ENCODE measurements at places on chromosomes 7 and 10.

GRCh38 chr10:88111294-88111693 lies 247.9 kb downstream of the PTEN start:
- no peaks in the 10 kb centered on the region for H3K36me3 ChIP-seq
- no peak overlapping the region for H3K27ac ChIP-seq
- no peaks in the 10 kb centered on the region for H3K27me3 ChIP-seq
- no peak overlapping the region for H3K4me3 ChIP-seq

GRCh38 chr10:14349081-14349480 lies 18.4 kb upstream of the FRMD4A start:
- no peak overlapping the region for H3K4me3 ChIP-seq
- no peaks in the 10 kb centered on the region for H3K27me3 ChIP-seq

GRCh38 chr7:47153058-47153457 lies 428.9 kb downstream of the TNS3 start:
- peaks cover 25% of the 10 kb centered on the region for H3K4me1 ChIP-seq
- DNase-seq: no peak
- H3K27ac ChIP-seq: no peak overlapping the region
- H3K27me3 ChIP-seq: no peaks in the 10 kb centered on the region
- H3K4me3 ChIP-seq: no peak overlapping the region
- no peaks in the 10 kb centered on the region for H3K36me3 ChIP-seq

- H3K36me3 ChIP-seq: no peaks in the 10 kb centered on the region
- peak within 1 kb of the TSS; percentile 77 for H3K4me3 ChIP-seq
- DNase-seq: no peak
- H3K27ac ChIP-seq: no peak within 1 kb of the TSS
- peaks cover 18% of the 10 kb centered on the region for H3K4me1 ChIP-seq
- no peaks in the 10 kb centered on the region for H3K27me3 ChIP-seq
These were observed at the start of gene PRR15 for GRCh38 chr7:29563590-29564495. Gene PRR15 (plus strand): TSS chr7:29563835. CDS start chr7:29566330, 2,495 bp downstream.

DNA sequence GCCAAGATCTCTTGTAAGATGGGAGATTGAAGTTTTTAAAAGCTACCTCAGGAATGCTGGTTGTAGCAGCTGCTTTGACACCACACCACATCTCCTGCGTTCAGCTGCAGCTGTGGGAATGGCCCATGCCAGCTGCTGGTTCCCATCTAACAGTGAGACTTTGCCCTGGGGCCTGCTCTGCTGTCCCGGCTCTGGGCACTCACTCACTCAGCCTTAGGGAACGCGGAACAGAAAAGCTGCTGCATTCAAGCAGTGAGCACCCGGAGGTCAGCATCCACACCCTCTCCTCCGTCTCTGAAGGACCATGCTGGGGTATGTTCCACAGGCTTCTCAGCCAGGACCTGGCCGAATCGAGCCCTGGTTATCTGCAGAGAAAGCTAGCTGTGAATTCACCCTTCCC lies 197.1 kb upstream of the CXCL12 start:
- H3K36me3 ChIP-seq: no peaks in the 10 kb centered on the region
- no peak overlapping the region for H3K4me3 ChIP-seq
- no peaks in the 10 kb centered on the region for H3K27me3 ChIP-seq
- H3K27ac ChIP-seq: no peak overlapping the region
- H3K4me1 ChIP-seq: no peaks in the 10 kb centered on the region
- DNase-seq: no peak

GRCh38 chr7:136890399-136890798 lies 21.9 kb downstream of the CHRM2 start:
- no peaks in the 10 kb centered on the region for H3K4me1 ChIP-seq
- H3K27me3 ChIP-seq: no peaks in the 10 kb centered on the region
- H3K4me3 ChIP-seq: no peak overlapping the region
- no peak overlapping the region for H3K27ac ChIP-seq
- H3K36me3 ChIP-seq: no peaks in the 10 kb centered on the region
- no peak for DNase-seq

- peak overlapping the region; percentile 58 for H3K4me3 ChIP-seq
- H3K27me3 ChIP-seq: no peaks in the 10 kb centered on the region
- H3K36me3 ChIP-seq: no peaks in the 10 kb centered on the region
- H3K4me1 ChIP-seq: peaks cover 10% of the 10 kb centered on the region
These were observed 69.9 kb downstream of the INPP5A start for GRCh38 chr10:132607491-132607890.

DNA sequence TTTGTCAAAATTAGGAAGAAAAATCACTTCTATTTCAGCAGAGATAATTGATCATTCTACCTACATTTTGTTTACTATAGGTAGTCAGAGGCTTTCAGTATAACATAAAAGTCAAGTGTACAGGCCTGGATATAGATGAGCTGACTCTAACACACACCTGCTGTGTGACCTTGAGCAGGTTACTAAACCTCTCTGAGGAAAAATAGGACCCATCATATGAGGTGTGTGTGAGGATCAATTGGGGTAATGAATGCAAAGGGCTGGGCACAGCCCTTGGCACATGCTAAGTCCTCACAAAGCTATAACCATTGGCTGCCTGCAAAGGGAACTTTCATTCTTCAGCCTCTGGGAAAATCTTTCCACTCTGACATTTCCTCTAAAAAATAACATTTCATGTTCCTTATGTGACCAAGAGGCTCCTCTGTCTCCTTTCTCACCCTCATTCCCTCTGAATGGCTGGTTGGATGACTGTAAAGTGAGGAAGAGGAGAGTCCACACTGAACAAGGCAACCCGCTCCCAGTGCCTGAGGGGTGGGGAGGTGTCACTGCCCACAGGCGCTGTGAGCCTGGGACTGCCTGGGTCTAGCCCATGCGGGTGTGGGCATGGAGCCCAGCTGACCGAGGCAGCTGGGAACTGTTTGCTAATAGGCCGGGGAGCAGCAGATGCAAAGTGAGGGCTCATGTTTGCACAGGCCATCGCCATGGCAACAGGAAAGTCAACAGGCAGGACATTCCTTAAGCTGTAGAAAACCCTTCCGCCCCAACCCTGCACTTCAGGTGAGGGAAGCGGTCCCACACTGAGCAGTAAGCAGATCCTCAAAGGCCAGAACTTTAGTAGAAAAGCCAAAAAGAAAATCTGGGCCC lies 36.8 kb downstream of the MYOF start:
- H3K27me3 ChIP-seq: no peaks in the 10 kb centered on the region
- peak overlapping the region; percentile 31 for H3K4me3 ChIP-seq
- H3K4me1 ChIP-seq: peaks cover 30% of the 10 kb centered on the region

DNA sequence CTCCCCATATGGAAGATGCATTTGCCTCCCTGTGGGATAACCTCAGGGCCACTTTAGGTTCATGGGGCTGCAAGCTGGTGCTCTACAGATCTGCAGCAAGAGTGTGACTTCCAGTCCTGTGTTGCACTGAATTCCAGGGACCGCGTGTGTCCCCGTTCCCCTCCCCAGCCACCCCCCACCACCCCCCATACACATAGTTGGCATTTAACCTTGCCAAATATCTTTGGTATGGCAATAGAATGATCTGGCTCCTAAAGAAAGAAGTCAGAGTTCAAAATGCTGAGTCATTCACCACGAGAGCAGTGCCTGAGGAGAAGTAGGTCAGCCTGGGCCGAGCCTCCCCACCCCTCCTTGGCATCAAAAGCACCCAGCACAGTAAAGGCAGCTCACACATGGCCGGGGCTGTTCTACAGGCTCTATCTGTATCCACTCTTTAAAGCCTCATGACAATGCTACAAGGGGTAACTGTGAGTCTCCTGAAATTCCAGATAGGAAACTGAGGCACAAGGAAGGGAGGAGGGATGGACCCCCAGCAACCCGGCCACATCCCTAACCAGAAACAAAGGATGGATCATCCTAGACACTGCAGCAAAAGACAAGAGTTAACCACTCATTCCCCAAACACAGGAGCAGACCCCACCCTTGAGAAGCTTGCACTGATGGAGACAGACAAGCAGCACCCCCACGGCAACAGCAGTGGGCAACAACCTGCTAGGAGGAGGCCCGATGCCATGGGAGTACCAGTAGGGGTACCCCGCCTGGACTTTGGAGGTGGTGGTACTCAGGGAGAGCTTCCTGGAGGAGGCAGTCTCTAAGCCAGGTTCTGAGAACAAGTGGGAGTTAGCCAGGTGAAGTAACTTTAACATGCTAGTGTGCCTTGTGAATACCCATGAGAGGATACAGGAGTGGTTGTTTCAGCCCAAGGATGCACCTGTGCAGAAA lies 70.3 kb upstream of the NANOS1 start:
- H3K4me3 ChIP-seq: no peak overlapping the region
- H3K4me1 ChIP-seq: peaks cover 42% of the 10 kb centered on the region
- no peak overlapping the region for H3K27ac ChIP-seq

GRCh38 chr10:100182908-100183307 lies 2.9 kb downstream of the ERLIN1 start:
- H3K27ac ChIP-seq: no peak overlapping the region
- no peak overlapping the region for H3K4me3 ChIP-seq
- no peak for DNase-seq
- H3K4me1 ChIP-seq: peaks cover 8% of the 10 kb centered on the region
- no peaks in the 10 kb centered on the region for H3K27me3 ChIP-seq

GRCh38 chr7:151796091-151796870 lies 80.6 kb downstream of the PRKAG2 start:
- no peaks in the 10 kb centered on the region for H3K36me3 ChIP-seq
- no peak overlapping the region for H3K4me3 ChIP-seq
- no peak for DNase-seq
- H3K27me3 ChIP-seq: no peaks in the 10 kb centered on the region

GRCh38 chr10:132297526-132297925 lies 10.2 kb downstream of the STK32C start:
- no peak overlapping the region for H3K4me3 ChIP-seq
- H3K4me1 ChIP-seq: no peaks in the 10 kb centered on the region
- H3K27me3 ChIP-seq: no peaks in the 10 kb centered on the region
- no peak overlapping the region for H3K27ac ChIP-seq
- DNase-seq: no peak

DNA sequence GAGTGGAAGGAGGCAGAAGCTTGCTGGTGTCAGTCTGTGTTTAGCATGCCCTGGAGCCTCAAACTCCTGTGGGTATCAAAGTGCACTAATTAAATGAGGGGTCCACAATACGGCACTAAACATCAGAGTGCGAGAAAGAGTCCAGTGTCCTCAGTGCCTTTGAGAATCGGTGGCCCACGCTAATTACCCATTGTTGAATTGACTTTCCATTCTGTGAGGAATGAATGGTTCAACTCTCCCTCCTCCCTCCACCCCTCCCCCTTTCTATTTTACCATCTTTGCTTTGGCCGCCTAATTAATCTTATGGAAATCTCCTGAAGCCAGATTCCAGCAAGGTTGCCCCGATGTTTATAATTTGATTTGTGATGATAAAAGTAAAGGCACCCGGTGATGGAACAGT lies 217.8 kb downstream of the TFEC start:
- no peak for DNase-seq
- H3K36me3 ChIP-seq: no peaks in the 10 kb centered on the region
- H3K4me3 ChIP-seq: no peak overlapping the region
- no peaks in the 10 kb centered on the region for H3K4me1 ChIP-seq
- no peaks in the 10 kb centered on the region for H3K27me3 ChIP-seq
- H3K27ac ChIP-seq: no peak overlapping the region

DNA sequence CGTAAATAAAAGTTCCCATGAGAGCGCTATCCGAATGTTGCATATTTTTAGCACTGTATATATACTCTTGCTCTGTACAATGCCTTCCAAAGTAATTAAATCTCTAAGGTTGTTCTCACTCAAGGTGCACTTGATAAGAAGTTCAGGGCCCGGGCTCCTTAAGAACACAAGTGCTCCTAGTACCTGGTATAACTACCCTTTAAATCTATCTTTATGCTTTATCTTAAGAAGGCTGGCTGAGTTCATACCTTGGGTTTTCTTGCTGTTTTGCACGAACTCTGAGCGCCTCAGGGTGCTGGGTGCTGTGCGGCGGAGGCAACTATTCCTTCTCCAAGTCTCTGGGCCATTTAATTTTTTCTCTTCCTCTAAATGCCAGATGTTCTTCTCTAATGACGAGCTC lies 80.4 kb downstream of the DNMBP start:
- H3K4me3 ChIP-seq: no peak overlapping the region
- no peaks in the 10 kb centered on the region for H3K27me3 ChIP-seq
- no peak for DNase-seq
- H3K36me3 ChIP-seq: no peaks in the 10 kb centered on the region
- peaks cover 6% of the 10 kb centered on the region for H3K4me1 ChIP-seq

- DNase-seq: no peak
- no peak overlapping the region for H3K4me3 ChIP-seq
- peaks cover 3% of the 10 kb centered on the region for H3K36me3 ChIP-seq
- H3K27me3 ChIP-seq: no peaks in the 10 kb centered on the region
These were observed 102.4 kb downstream of the LRRC4 start for GRCh38 chr7:127928852-127929251.

DNA sequence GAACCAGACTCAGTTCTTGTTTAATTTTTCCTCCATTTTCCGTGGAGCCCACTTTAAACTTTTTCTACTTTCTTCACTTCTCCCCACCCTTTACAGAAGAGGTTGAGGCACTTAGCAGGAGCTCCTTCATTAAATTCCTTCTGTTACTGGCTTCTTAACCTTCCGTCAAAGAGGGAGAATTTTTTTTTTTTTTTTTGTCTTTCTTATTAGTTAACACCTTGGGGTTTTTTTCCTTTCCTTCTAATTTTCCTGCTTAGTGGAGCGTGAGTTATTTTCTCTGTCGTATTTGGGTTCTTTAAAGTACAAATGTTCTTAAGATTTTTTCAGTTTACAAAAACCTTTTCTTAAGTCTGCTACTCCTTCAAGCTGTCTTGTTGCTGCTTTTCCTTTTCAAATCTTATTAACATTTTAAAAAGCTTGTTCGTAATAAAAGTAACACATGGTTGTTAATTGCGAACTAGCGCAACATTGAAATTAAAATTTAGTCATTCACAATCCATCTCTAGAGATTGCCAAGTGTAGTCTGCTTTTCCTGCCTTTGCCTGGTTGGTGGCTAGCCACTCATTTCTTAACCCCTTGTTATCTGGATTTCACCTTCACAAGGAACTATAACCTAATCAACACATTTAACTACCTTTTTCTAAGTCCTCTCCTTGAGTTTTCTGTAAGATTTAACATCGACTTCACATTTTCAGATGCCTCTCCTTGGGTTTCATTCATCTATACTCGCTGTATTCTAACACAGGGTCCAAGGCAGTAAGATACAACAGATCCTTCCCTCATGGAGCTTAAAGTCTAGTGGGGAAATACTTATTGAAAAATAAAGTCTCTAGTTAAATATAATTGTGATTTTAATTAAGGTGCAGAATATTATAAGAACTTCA lies 2.0 kb downstream of the BMPR1A start:
- DNase-seq: no peak
- H3K4me1 ChIP-seq: peaks cover 65% of the 10 kb centered on the region
- H3K36me3 ChIP-seq: no peaks in the 10 kb centered on the region

- DNase-seq: no peak
- peak overlapping the region; percentile 14 for H3K27ac ChIP-seq
- H3K4me1 ChIP-seq: peaks cover 46% of the 10 kb centered on the region
- H3K4me3 ChIP-seq: no peak overlapping the region
- no peaks in the 10 kb centered on the region for H3K27me3 ChIP-seq
These were observed 39.5 kb downstream of the TSPAN14 start for GRCh38 chr10:80493522-80494051.

- H3K4me3 ChIP-seq: no peak overlapping the region
- H3K4me1 ChIP-seq: peaks cover 11% of the 10 kb centered on the region
- no peak for DNase-seq
- no peak overlapping the region for H3K27ac ChIP-seq
These were observed 345.6 kb upstream of the NRP1 start for GRCh38 chr10:33680036-33680435.

DNA sequence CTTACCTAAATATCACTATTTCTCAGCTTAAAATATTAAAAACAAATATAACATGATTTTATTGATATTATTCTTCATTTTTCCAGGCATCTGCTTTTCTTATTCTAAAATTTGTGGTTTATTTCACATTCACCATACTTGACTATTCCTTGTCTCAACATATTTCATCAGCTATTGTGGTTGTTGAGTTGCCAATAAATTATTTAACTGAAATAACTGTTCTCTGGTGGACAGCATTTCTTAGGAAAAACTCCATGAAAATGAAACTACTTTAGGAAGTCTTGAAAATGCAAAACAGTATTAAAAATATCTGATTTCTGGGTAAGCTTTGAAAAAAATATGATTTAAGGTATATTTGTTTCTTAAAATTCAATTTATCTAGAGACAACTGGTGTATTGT lies 122.9 kb upstream of the SEMA3A start:
- no peaks in the 10 kb centered on the region for H3K4me1 ChIP-seq
- H3K27me3 ChIP-seq: no peaks in the 10 kb centered on the region
- no peak for DNase-seq
- no peak overlapping the region for H3K4me3 ChIP-seq
